HTR-8/SVneo (cell line): ENCODE measurements at places on chromosomes 5 and 9.

DNA sequence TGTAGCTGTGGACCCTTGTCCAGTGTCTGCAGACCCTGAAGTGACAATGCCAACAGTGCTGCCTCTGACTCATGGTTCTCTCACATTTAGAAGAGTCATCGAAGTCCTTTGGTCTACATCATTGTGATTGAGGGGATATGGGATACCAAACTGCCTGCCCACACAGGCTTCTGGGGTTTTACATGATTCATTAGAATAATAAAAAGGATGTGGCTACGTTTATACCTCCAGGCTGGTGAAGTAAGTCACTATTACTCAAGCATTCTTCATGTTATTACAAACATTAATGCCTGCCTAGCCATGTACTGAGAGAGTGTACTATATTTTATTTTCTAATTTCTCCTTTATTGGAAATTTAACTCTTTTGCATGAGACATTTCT lies 365.7 kb downstream of the SPATA31D1 start:
- DNase-seq, result peak; percentile 44

GRCh38 chr5:55674340-55674739 lies 37.8 kb downstream of the SLC38A9 start:
- no peak for DNase-seq

- no peak for DNase-seq
Observed at GRCh38 chr9:84667571-84668195, 1.8 kb upstream of the NTRK2 start.

- no peak for DNase-seq
Observed at GRCh38 chr9:1128046-1128445, 77.9 kb downstream of the DMRT2 start.

DNA sequence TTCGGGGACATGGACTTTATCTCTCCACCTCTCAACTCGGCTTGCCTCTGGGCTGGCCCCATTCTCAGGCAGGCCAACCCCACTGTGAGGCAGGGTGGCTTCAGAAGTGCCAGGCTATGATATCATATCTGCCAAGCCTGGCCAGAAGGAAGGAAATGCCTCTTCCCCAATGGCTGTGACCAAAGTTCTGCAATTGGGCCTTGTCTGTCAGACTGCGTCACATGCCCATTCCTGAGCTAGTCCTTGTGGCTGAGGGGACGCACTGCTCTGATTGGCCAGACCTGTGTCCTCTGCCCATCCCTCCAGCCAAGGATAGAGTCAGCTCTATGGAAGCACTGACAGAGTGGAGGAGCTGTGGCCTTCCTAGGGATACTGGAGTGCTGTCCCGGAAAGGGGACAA lies 11.9 kb downstream of the SMIM23 start:
- no peak for DNase-seq

GRCh38 chr5:142688281-142688989 lies 2.5 kb upstream of the FGF1 start:
- DNase-seq, result no peak

DNA sequence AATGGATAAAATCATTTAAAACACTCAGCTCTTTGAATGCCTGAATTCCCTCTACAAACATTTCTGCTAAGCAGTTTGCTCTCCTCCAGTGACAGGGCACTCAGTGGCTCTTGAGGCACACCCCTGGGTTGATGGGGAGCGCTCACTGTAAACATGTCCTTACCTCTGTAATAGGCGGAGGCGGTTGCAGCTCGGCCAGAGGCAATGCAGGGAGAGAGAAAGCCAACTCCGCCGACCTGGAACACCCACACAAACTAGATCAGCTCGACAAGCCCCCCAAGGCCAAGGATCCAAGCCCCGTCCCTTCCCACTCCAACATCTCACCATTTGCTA lies 329 bp downstream of the CDC23 start:
- peak; percentile 14 for DNase-seq

DNA sequence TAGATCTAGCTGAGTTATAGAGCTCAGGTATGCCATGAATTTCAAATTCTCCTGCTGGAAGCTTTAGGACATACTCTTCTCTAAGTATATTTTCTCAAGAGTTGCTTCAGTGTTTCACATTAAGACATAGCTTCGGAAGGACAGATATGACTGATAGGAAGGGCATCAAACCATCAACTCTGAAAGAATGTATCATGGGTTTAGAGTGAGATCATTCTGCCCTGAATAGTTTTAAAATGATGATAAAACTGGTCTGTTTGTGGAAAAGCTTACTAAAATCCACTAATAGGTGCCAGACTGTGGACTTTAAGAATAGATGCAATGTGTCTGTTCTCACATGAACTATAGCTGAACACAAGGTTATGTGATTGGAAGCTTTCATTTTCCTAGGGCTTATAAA lies 8.4 kb downstream of the SPEF2 start:
- no peak for DNase-seq

DNA sequence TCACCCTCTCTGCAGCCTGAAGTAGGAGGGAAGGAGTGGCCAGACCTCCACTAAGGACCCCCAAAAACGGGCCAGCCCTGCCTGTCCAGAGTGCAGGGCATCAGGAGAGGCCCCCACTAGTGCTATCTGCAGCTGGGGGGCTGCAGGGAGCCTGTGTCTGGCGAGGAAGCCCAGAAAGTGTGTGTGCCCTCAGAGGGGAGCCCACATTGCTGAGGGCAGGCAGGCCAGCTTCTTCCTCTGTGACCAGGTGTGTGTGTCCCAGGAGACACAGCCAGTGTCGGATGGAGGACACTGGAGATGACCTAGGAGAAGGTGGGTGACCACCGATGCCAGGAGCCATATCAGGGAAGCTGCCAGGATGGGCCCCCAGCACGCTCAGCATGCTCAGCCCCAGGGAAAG lies 218.7 kb downstream of the IRX2 start:
- DNase-seq, result no peak

DNA sequence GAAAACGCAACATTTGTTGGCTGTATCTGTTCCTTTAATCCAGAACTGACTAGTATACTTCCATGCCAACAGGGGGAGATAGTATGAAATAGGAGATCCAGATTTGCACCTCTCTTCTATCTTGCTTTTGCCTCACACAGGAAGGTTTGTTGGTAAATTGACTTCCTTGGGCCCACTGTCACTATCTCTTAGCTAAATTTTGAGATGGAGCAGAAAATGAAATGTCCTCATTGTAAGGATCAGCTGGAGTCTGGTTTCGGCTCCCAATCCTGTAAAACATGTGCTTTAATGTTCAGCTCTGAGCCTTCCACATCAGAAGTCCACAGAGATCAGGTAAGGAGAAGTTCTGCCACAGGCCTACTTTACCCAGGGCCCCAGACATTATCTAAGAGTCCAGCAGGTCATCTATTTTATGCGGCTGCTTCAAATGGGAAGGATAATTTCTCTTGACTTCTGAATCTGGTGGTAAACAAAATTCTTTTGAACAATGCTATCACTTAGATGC lies 176.8 kb downstream of the FER start:
- DNase-seq, result peak; percentile 8

DNA sequence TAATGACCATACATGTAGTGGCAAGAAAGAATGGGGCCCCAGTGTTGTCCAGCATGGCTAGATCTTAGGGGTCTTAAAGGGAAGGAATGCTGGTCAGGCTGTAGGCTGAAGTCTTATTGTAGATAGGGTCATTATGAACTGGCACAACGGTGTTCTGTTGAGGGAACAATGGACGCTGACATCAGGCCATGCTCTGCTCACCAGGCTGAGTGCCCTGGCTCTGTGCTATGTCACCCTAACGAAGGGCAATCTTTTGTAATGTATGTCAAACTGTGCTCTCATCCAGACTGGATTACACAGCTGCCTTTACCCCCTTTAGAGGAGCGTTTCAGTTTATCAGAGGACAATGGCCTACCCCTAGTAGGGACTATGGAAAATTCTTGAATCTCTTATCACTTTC lies 14.6 kb upstream of the ZNF608 start:
- no peak for DNase-seq

GRCh38 chr5:154214371-154215106 lies 24.0 kb downstream of the GALNT10 start:
- DNase-seq, result peak; percentile 45

GRCh38 chr9:116417464-116417863 lies 263.9 kb downstream of the PAPPA start:
- no peak for DNase-seq

GRCh38 chr9:136107155-136107952 lies 11.3 kb downstream of the TMEM250 start:
- no peak for DNase-seq

DNA sequence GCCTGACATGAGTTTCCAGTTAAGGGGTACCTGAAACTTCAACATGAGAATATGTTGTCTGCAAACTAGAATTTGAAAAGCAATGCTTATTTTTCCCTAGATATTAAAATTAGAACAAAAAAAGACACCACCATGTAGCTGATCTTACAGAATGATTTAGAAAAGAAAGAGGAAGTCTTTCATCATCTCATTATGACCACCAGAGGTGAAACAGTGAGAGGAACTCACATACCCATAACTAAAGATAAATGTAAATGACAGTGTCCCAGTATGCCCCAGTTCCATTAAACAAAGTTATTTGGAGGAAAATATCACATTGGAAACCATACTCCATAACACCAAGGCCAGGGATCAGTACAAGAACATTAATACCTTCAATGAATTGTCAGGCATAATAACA lies 6.9 kb downstream of the TAF7 start:
- no peak for DNase-seq

GRCh38 chr9:95588724-95589588 lies 72.2 kb upstream of the PTCH1 start:
- DNase-seq, result no peak

- DNase-seq, result no peak
Observed at GRCh38 chr9:38277601-38278200, 114.8 kb upstream of the ALDH1B1 start.

DNA sequence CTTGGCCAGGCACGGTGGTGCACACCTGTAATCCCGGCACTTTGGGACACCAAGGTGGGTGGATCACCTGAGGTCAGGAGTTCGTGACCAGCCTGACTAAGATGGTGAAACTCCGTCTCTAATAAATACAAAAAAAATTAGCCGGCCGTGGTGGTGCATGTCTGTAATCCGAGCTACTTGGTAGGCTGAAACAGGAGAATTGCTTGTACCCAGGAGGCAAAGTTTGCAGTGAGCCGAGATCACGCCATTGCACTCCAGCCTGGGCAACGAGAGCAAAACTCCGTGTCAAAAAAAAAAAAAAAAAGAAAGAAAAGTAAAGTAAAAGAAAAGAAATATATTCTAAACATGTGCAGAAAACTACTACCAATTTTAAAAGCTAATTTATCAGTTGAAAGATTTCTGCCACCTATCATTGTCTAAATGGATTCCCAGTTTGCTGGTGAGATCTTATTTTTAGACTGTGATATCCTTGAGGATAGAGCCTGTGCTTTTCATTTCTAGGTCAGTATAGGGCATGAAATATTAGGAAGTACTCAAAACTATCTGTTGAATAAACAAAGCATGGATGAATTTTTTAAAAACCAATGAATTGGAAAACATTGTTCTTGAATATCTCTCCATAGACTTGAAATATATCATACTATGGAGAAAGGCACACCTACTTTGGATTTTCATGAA lies 86.9 kb downstream of the NFIB start:
- DNase-seq, result no peak

DNA sequence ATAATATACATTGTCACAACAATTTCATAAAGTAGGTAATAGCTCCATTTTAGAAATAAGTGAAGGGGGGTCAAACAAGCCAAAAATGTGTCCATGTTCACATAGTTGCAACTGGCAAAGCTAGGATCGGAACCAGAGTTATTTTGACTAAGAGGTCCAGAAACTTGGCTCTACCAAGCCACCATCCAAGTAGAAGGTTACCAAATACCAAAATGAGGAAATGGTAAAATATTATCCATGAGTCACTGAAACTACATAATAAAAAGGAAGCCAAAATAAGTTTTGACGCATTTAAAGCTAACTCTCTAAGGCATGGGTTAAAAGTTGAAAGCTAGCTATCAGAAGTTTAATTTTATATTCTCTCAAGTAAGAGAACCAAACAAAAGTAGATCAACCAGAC lies 886.9 kb upstream of the DMAC1 start:
- no peak for DNase-seq

DNA sequence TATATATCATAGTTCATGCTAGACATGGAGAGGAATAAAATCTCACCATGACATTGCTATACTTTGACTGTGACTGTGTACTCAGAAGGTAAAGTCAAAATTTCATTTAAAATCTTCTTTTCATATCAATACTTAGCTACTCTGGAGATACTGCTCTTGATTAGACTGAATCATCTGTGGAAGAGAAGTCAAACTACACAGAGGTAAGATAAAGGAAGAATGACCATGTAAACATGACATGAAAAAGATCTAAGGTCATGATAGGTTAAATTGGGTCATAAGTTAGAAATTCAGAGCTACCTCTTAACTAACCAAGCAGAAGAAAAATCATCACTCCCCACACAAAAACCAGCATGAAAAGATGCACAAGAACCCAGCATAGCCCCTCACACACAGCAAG lies 44.8 kb upstream of the RLN1 start:
- DNase-seq, result no peak

DNA sequence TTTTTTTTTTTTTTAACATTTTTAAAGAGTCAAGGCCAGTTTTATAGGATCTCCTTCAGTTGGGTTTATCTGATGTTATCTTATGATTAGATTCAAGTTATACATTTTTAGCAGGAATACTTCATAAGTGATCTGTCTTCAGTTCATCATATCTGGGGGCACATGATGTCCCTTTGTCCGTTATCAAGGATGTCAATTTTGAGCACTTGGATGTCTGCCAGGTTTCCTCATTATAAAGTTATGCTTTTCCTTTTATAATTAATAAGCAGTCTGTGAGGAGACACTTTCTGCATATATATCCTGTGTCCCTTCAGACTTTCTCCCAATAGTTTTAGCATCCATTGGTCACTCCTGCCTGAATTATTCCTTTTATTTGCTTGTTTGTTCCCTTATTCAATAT lies 11.8 kb downstream of the HDHD3 start:
- DNase-seq, result no peak

DNA sequence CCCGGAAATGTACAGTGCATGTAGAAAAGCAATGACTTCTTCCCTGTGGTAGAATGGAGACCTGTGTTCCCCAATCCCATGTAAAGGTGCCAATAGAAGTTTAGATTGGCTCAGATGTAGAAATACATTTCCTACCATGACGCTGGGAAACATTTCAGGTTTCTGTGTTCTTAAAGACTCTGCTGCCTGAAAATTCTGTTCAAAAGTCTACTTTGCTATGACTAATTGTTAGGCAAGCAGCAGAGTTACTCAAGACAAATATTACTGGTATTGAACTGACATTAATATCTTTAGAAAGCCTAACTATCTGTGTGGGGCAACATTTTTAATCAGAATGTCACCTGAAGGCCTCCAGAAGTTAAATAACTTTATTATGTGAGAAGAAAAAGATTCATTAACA lies 75.5 kb upstream of the ELL2 start:
- DNase-seq, result no peak
